ENCODE measurements at places on chromosomes 6 and 20. TPM values are rescaled to one million over a fixed set of nuclear protein-coding genes. Genes with fewer than 3 reads are reported as not detected.

The C2 gene
- total RNA-seq = 0.57 TPM

DNA sequence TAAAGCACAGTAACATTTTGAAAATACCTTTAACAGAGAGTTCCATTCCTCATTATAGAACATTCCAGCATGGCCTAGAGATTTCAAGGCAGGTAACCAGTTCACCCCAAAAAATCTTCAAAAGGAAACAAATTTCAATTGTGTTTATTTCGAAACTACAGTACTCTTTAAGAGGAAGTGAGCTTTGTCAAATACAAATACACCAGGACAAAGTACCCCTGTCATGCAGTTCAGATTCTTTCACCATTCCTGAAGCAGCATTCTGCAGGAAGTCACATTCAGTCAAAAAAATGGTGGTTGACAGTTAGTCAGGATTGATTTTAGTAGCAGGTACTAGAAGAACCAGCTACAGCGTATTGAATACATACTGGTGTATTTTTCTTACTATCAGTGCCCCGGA is 89.6 kb upstream of the RIN2 start:
- H3K36me3 ChIP-seq = no peaks in the 10 kb centered on the region
- H3K4me1 ChIP-seq = peaks cover 4% of the 10 kb centered on the region
- no peak for DNase-seq
- H3K4me3 ChIP-seq = no peak overlapping the region

GRCh38 chr6:100404051-100404450 is 60.7 kb downstream of the SIM1 start:
- DNase-seq = no peak
- H3K4me1 ChIP-seq = no peaks in the 10 kb centered on the region
- H3K4me3 ChIP-seq = no peak overlapping the region
- peaks cover 7% of the 10 kb centered on the region for H3K27me3 ChIP-seq
- no peaks in the 10 kb centered on the region for H3K36me3 ChIP-seq

The CEP57L1 gene
- total RNA-seq = 17.1 TPM

DNA sequence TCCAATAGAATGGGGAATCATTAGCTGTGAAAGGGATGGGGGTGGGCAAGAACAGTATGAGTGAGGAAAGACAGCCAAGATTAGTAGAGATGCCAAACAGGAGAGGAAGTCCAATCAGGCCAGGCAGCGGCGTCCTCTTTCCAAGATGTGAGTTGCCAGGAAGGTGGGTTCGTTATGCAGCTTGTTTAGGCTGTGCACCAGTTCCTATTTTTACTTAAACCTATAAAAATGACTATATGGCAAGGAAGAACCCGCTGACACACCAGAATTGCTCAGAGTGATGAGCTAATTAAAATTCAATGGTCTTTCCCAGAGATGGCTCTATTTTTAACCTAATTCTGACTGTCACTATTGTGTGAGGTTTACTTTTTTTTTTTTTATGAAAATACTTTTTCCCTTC is 88.2 kb downstream of the SLC22A23 start:
- H3K36me3 ChIP-seq = no peaks in the 10 kb centered on the region
- H3K4me3 ChIP-seq = no peak overlapping the region
- H3K27ac ChIP-seq = no peak overlapping the region
- no peaks in the 10 kb centered on the region for H3K27me3 ChIP-seq

Data from activated CD4-positive, alpha-beta T cell treated with anti-CD3 and anti-CD28 coated beads, Interleukin-2, amount 10 ng/mL, durations not matched to agents 7 days and 5 days (primary cell).